ENCODE measurements at places on chromosomes 4 and X.

DNA sequence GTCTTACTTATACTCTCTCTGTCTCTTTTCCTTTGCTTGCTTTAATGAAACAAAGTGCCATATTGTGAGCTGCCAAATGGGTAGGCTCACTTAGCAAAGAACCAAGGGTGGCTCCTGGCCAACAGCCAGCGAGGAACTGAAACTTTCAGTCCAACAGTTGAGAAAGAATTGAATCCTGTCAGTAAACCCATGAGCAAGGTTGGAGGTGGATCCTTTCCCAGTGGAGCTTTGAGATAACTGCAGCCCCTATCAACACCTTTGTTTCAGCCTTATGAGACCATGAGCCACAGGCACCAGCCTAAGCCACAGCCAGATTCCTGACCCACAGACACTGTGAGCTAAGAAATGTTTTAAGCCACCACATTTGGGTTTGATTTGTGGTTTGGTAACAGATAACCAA lies 362.2 kb downstream of the PDGFC start:
- no peak for DNase-seq

GRCh38 chrX:12986164-12986779 lies 11.4 kb downstream of the TMSB4X start:
- DNase-seq, result no peak

DNA sequence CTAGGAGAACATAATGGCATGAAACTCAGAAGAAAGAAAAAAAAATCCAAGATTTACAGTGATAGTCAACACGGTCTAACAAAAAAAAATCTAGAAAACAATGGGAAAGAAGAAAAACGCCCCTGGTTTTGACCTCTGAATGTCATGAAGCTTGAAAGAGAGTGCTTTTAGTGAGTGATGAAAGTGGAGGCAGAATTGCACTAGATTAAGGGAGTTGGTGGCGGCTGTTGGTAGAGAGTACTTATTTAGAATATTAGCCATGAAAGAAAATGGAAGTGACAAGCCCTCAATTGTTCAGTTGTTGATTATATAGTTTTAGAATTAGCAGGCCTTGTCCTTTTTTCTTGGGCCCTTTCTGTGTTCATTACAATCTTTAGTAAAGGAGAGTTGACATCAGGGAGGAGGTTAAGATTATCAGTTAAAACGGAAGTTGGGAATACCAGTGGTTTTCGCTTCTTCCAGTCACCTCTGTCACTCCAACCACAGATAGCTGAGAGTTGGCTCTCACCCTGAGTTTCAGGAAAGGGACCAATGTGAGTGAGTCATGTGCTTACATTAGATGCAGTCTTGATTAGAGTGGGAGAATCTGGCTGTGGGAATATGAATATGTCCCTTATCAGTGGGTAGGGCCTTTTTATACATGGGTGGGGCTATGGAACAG lies 29.7 kb downstream of the EREG start:
- DNase-seq, result no peak

- DNase-seq, result no peak
Observed at GRCh38 chr4:3706565-3707422, 59.4 kb upstream of the ADRA2C start.

DNA sequence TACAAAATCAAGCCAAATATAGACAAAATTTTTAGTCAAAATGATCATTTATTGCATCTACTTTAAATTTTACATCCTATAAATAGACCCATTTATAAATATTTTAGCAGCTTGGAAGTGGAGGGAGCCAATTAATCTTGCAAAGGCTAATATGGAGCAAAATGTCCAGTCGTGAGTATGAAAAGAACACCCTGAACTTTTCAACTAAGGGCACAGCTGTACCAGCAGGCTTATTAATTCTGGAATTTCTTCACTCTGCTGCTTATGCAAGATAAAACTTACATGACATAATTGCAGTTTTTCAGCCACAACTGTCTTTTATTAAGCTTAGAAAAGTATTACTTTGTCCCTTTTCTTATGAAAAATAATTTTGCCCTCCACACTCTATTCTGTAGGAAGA lies 22.9 kb upstream of the USP53 start:
- no peak for DNase-seq

GRCh38 chrX:133794126-133794525 lies 191.3 kb downstream of the GPC3 start:
- DNase-seq, result no peak

DNA sequence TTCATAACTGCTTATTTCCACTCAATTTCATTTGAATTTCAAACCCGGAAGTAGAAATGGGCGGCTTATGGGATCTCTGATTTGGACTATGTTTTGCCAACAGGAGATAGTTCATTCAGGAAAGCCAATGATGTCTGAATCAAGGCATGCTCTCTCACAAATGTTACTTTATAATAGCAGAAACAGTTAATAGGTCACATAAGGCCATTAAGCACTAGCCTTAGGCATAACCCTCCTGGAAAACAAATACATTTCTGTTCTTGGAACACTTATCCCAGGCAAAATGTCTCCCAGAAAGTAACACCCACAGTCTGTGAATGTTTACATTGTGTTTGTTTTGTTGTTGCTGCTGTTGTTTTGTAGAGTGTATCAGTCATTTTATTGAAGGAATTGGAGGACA lies 1347.2 kb upstream of the PCDH7 start:
- no peak for DNase-seq

- no peak for DNase-seq
Observed at GRCh38 chr4:133801883-133802282, 399.7 kb downstream of the PABPC4L start.

DNA sequence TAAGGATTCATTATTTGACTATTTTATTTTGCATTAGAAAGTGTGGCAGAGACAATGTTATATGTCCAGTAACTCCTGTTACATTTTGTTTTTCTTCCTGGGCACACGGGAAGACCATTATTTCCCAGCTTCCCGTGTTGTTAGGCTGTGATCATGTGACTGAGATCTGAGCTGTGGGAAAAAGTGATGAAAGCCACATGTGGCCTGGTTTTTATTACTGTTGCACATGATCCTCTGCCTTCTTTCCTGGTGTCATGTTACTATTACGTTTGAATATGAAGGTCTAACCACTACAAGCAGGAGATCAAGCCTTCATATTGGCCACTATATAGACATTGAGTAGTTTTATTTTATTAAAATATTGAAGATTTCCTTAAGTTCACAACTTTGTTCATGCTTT lies 28.2 kb upstream of the MID1 start:
- DNase-seq, result no peak

- no peak for DNase-seq
Observed at GRCh38 chr4:75916091-75916661, 13.9 kb upstream of the PPEF2 start.

DNA sequence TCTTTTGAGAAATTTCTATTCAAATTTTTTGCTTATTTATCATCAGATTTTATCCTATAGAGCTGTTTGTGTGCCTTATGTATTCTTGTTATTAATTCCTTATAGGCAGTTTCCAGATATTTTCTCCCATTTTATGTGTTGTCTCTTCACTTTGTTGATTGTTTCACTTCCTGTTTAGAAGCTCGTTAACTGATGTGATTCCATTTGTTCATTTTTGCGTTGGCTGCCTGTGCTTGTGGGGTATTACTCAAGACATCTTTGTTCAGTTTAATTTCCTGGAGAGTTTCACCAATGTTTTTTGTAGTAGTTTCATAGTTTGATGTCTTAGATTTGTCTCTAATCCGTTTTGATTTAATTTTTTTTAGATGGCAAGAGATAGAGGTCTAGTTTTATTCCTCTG lies 14.6 kb downstream of the ZNF718 start:
- no peak for DNase-seq

- peak; percentile 24 for DNase-seq
Observed at GRCh38 chr4:1356181-1356998, 9.4 kb downstream of the UVSSA start.

DNA sequence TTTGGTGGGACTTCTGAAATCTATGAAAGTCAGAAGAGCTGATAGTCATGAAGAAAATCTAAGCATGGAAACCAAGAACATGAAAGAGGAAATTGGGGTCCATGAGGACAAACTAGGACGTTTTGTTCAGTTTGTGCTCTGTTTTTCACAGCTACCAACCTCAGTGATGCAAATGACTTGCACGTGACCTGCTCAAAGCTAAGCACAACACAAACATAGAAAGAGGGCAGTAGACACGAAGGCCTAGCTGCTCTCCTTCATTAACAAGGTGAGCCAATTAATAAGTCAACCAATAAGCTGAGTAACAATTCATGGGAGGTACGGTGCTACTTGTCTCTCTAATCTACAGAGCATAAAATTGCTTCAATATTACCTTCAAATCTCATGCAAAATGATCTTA lies 684.1 kb downstream of the TRAM1L1 start:
- DNase-seq, result no peak

GRCh38 chr4:138460477-138461414 lies 218.6 kb upstream of the SLC7A11 start:
- no peak for DNase-seq

DNA sequence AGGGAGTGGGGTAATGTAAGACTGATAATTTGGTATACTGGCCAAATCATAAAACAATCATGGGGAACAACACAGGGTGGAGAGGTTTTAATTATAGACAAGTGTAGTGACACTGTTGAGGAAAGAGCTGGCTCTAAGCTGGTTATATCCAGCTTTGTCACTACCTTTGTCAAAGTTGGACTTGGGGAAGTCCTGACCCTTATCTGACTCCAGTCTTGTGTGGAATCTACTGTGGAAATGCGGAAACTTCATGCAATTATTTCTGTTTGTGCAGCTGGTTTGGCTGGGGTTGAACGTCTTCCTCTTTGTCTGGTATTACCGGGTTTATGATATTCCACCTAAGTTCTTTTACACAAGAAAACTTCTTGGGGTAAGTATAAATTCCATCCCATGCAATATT lies 2.0 kb downstream of the CYBB start:
- no peak for DNase-seq

- DNase-seq, result no peak
Observed at GRCh38 chrX:152520653-152521052, 69.5 kb upstream of the GABRA3 start.

DNA sequence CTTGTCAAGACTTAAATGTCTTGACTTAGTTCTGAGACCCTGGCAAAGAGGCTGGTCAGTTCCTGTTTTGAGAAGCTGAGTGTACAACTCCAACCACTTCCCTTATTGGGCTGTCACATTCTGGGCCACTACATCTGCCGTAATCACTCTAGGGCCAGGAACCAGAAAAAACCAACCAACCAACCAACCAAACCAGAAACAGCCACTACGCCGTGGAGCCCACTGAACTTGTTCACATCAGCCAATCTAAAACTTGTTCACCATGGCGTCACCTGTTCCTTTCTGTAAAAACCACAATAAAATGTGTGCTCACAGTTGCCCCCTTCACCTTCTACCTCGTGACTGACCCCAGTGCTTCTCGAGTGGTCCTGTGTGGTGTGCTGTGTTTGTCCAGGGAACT lies 107.3 kb downstream of the JADE1 start:
- DNase-seq, result no peak
